ENCODE measurements at places on chromosomes 1 and 21.
A peak's percentile ranks its signal among the peaks of the same experiment; 100 is the strongest.

GRCh38 chr1:153513023-153513422, 22.8 kb downstream of the S100A6 start:
- no peak for DNase-seq

DNA sequence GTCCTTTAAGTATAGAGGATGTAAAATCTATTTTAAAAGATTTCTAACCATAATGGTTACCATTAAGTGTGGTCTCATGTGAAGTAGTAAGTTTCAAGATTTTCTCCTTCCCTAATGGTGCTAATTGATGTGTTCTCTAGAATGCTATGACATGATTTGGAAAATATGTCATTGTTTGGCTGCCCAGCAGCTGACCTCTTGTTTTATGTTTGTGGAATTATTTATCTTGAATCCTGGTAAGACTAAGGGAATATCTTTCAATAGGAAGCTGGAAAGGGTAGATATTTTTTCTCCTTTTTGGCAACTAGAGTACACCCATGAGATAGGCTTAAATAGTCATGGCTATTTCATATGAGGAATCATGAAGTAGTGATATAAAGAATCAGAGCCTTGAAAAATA, 139.8 kb upstream of the CHODL start:
- no peak for DNase-seq

GRCh38 chr1:43405219-43405875, 15.6 kb downstream of the SZT2 start:
- no peak for DNase-seq

GRCh38 chr1:87325982-87326738, 2.5 kb upstream of the LMO4 start:
- DNase-seq, result peak; percentile 72

DNA sequence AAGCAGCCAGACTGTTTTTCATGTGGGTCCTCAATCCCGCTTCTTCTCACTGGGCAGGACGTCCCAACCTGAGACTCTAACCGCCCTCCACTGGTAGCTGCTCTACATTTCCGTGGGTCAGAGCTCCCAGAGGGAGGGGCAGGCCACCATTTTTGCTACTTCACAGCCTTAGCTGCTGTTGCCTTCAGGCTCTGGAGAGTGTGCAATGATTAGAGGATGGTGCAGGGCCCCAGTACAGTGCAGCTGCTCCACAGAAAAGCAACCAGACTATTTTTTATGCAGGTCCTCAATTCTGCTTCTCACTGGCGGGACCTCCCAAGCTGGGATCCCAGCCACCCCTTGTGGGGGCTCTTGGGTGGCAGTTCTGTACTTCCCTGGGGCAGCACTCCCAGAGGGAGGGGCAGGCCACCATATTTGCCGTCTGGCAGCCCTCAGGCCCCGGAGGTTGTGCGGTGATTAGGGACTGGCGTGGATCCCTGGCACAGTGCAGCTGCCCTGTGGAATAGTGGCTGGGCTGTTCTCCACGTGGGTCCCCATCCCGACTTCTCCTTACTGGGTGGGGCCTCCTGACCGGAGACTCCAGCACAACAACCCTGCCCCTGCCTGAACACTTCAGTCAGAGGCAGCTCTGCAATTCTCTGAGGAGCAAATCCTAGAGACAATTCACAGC, 647.6 kb upstream of the PKN2 start:
- DNase-seq, result no peak

Measured in MCF 10A (cell line).